ENCODE measurements at places on chromosomes 2 and 18.

GRCh38 chr18:43656547-43656946 lies 379.3 kb upstream of the SYT4 start:
- DNase-seq, result no peak

GRCh38 chr2:51304311-51304710 lies 272.4 kb upstream of the NRXN1 start:
- no peak for DNase-seq

- no peak for DNase-seq
Observed at GRCh38 chr2:134120406-134120732, 133.5 kb upstream of the MGAT5 start.

- DNase-seq, result no peak
Observed at GRCh38 chr18:5294113-5294456, 1.4 kb downstream of the ZBTB14 start.

- no peak for DNase-seq
Observed at GRCh38 chr2:207674826-207675225, 36.6 kb upstream of the CCNYL1 start.

DNA sequence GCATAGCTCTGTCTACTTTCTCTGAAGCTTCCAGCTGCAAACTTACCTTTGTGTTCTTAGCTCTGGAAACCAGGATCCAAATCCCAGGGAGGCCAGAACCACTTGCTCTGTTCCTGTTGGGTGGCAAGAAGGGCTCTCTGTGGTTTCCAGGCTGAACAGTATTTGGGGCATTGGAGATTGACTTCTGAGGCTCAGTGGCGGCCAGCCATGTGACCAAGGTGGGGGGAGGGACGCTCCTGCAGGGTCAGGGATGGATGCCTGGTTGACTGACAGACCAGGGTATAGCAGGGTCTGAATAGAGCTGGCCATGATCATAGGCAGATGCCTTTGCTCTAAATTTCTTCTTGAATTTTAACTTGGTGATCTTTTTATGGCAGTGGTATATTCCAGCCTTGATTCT lies 15.1 kb downstream of the SLC4A5 start:
- no peak for DNase-seq

DNA sequence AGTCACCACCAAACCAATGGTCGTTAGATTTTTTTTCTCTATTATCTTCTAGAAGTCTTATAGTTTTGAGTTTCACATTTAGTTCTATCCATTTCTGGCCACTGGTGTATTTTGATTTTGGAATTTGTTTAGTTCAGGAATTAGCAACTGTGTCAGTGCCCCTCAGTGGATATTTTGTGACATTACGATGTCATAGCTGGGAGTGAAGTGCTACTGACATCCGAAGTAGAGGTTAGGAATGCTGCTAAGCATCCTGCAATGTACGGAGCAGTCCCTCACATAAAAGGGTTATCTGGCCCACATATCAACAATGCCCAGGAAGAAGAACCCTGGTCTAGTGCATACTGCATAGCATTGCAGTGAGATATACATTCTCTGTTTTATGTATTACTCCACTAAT lies 157.4 kb upstream of the RGPD4 start:
- DNase-seq, result no peak

DNA sequence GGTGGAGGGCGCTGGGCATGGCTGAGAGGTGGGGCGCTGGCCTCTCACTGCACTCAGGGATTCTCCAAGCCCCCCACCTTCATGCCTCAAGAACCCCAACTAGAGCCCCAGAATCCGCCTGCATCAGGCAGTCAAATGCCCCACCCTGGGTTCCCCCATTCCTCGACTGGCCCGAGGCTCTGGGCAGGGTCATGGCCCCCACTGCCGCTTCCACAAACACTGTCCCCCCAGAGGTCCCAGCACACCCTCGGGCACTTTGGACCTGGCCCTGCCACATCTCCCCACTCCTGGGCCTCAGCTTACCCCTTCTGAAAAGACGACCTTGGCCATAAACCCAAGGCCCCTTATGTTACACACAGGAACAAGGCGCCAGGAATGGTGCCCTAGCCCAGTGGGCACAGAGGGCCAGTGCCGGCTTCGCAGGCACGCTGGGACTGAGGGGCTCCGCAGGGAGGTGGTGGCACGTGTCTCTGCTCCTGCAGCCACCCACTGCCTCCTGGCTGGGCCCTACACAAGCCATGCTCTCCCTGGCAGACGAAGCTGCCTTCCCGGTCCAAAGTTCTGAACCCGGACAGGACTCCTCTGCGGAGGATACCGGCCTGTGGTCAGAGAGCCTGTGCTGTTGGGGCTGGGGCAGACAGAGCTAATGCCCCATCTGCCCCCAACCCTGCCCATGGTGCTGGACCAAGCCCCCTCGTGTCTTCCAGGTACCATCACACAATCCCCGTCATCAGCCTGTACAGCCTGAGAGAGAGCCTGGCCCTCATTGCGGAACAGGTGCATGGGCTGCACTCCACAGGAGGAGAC lies 6.8 kb downstream of the AGXT start:
- DNase-seq, result no peak

DNA sequence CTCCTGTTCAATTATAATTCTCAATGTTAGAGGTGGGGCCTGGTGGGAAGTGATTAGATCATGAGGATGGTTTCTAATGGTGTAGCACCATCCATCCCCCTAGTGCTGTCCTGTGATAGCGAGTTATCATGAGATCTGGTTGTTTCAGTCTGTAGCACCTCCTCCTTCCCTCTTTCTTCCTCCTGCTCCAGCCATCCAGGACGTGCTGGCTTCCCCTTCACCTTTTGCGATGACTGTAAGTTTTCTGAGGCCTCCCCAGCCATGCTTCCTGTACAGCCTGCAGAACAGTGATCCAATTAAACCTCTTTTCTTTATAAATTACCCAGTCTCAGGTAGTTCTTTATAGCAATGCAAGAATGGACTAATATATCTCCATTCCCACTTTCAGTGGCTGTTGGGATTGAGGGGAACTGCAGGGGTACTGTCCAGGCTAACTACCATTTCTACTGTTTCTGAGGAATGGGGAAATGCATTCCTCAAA lies 19.2 kb downstream of the SPIRE1 start:
- no peak for DNase-seq

GRCh38 chr18:23506393-23506792 lies 3.1 kb downstream of the RMC1 start:
- no peak for DNase-seq

DNA sequence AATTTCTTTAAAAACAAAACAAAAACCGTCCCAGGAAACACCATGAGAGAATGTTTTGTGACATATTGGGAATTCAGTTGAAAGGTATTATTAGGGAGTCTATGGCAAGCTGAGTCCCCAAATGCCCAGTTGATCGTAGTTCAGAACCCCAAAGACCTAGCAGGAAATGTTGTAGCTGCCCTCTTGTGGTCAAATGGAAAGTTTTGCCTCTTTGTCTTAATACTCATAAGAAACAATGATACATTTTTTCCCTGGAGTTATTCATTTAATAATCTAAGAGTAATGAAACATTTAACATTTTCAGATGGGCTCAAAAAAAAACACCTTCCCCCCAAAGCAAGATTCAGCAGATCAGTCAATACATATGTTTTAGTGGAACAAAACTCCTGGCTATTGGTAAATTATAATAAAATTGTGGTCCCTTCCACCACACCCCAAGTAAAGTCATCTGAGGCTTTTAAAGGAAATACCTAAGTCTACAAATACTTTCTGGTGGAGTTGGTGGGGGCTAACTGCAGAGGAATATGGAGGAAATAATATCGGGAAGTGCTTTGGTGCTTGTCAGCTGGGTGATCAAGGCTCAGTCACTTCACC lies 37.8 kb upstream of the EFEMP1 start:
- DNase-seq, result no peak
